KG1 (cell line): ENCODE measurements at places on chromosomes 6 and 20.

GRCh38 chr6:33620856-33621710 is at the start of gene ITPR3:
ITPR3 (plus strand) TSS chr6:33621322; CDS start chr6:33621603, 281 bp downstream.
- DNase-seq, result no peak

GRCh38 chr6:19369785-19370184 is 467.4 kb upstream of the ID4 start:
- no peak for DNase-seq

DNA sequence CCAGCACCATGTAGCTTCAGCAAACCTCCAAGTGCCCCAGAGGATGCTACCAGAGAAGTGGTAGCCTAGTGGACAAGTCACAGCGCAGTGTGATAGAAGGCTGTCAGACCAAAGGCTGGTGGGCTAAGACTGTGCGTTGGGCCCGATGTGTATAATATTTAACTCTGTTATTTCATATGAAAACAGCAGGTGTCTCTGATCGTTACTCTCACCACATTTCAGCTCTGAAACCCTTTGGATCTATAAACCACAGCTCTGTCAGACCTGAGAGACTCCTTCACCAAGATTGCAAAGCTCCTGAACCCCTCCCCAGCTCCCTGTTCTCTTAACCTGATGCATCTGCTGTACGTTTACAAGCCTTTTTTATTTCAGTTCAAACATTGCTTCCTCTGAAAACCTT is 43.8 kb downstream of the ISM1 start:
- no peak for DNase-seq

GRCh38 chr6:22954749-22955385 is 385.5 kb downstream of the HDGFL1 start:
- peak; percentile 55 for DNase-seq

DNA sequence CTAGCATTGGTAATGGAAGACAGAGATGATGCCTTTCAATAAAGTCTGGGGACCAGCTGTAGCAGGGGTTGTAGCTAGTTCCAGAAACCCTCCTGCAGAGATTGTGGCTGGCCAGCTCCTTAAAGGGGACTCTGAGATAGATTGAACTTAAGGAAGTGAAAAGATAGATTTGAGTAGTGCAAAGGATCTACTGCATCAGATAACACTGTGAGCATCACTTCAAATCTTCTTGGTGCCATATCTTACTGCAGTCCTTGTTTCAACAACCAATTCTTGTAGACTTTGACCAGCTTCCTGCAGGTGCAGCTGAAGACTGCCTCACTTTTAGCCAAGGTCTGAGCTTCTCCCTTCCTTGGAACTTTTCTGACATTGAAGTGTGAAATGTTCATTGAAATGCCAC is 14.8 kb upstream of the CEP162 start:
- no peak for DNase-seq

- DNase-seq, result no peak
Observed at GRCh38 chr6:52904562-52905279, 4.8 kb downstream of the GSTA3 start.

DNA sequence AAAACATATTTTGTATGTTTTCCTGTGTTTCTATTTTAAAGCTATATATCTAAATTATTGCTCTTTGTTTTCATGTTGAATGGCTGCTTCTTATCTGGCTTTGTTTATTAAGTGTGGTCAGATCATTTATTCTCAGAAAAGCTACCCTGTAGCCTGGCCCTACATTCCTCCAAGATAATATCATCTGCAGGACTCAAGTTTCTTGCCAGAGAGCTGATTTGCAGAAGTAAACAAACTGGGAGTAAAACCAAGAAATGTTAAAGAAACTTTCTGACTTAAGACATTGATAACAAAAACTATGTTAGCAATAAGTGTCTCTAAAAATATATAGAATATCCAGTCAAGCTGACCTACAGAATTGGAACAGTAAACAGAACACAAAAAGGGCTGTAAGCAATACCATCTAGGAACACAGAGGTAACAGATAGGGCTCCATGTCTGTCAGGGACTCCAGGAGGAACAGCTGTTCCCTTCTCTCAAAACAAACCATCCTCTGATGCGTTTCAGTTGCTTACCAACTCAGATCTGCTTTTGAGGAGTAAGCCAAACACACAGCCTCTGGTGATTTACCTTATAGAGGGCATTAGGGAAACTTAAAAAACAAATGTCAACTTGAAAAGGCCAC is 17.5 kb upstream of the CEP85L start:
- no peak for DNase-seq

GRCh38 chr20:5316188-5317158 is at the start of gene PROKR2:
PROKR2 (minus strand) TSS chr20:5316954; CDS start chr20:5314369, 2,585 bp downstream.
- DNase-seq, result no peak

- DNase-seq, result no peak
Observed at GRCh38 chr20:14612391-14612790, 275.0 kb upstream of the FLRT3 start.

DNA sequence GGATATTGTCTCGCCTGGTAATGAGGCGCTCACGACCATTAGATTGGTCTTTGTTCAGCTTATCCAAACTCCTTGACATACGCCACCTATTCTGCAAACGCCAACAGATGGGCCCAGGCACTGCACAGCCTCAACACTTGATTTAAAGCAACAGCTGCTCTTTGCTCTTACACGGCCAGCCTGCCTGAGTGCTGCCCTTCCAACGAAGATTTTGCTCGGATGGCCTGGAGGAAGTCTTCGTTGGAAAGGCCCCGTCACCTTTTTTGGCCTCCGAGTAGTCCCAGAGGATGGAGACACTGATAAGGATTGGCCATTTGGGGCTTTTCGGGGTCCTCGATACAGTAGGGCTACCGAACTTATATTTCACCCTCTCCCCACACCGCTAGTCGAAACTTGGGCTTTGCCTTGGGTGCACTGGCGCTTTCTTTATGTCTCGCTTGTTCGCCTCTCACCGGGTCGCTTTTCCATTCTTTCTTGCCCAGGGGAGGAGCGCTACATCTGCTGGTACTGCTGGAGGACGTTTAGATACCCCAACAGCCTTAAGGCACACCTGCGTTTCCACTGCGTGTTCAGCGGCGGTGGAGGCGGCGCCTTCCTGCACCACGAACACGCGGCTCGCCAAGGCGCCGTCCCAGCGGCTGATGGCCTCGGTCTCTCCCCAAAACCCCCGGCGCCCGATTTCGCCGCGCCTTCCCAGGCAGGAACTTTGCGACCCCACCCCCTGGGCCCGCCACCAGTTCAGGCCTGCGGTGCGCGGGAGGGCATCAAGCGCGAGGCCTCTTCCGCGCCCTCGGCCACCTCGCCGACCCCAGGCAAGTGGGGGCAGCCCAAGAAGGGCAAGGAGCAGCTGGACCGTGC is 6.1 kb downstream of the PRDM13 start:
- no peak for DNase-seq

GRCh38 chr6:27888566-27888965 is 23.6 kb downstream of the OR2B2 start:
- no peak for DNase-seq

DNA sequence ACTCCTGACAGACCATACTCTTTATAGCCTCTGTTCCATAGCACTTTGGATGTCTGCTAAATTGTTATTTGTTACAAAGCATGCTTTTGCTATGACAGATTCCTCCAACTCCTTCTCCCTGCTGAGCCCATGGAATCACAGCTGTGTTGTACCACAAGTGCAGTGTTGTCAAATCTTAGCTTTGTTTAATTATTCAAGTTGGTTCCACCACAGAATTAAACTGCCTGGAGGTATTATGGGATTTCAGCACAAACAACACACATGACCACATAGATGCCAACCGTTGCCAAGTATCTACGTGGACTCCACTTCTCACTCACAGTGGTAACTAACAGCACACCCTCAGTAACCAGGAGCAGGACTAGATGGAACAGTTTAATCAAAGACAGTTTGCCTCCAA is 32.7 kb upstream of the MARCKS start:
- DNase-seq, result no peak
